ENCODE measurements at places on chromosomes 13 and 19. TPM values are rescaled to one million over a fixed set of nuclear protein-coding genes. Genes with fewer than 3 reads are reported as not detected.
A peak's percentile ranks its signal among the peaks of the same experiment; 100 is the strongest.

DNA sequence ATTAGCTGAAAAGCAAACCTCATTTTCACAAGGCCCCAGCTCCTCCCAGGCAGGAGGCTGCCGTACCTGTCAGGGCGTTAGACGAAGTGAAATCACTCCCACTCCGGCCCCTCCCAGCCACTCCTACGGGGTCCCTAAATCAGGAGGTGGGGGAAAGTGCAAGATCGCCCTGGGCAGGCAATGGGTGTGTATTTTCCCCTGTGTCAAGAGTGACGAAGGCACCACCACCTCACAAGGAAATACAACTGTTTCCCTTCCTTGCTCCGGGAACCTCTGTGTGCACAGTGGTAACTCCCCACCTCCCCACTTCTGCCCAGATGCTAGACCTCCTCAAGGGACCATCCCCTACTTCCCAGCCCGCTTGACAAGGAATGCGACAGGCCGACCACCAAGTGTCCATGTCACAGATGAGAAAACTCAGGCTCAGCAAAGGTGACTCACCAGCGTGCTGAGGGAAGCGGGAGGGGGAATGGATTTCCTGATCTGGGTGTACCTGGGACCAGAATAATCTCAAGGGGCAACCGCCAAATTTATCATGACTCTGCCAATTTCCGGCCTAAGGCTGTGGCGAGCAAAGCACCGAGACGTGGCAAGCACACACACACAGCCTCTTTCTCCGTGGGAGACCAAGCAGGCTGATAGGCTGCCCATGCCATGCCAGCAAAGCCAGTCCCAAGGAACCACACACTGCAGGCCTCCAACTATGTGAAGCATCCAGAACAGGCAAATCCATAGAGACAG, 7.3 kb downstream of the PPP6R1 start:
- DNase-seq = no peak

GRCh38 chr19:19381007-19381926, 24.2 kb upstream of the GATAD2A start:
- no peak for DNase-seq

DNA sequence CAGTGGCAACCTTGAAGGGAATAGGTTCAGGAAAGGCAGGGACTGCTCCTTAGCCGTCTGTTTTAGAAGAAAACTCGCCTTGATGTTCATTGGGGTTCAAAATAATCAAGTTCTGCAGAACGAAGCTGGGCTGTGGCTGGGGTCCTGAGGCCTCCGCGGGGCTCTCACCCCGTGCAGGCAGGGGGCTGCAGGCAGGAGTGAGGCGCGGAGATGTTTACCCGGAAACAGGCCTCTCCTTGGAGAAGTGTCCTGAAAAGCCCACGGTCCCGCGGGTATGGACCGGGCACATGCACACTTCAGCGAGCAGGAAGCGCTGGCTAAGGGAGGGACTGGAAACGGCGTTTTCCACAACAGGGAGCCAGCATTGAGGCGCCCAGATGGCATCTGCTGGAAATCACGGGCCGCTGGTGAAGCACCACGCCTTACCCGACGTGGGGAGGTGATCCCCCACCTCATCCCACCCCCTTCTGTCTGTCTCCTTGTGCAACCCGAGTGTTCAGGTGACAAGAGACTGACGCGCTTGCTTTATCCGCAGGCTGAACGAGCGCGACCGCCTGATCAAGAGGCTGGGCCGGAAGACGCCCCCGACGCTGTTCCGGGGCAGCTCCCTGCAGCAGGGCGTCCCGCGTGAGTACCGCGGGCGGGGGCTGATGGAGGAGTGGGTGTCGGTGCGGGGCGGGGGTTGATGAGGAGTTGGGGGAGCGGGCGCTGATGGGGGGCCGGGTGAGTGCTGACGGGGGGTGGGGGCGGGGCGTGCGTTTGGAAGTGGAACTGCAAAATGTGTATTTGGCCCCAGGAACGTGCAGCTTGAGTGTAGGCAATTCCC, 39.6 kb downstream of the SHISA2 start:
- peak; percentile 51 for DNase-seq

ETV2 gene
- polyA plus RNA-seq = 2.4 TPM

GRCh38 chr13:63643543-63643942, 2227.9 kb upstream of the PCDH20 start:
- DNase-seq = no peak

- DNase-seq = no peak
Observed at GRCh38 chr13:30845297-30846214, 60.5 kb upstream of the MEDAG start.

- DNase-seq = no peak
Observed at GRCh38 chr13:58680115-58680514, 1048.6 kb downstream of the PCDH17 start.

DNA sequence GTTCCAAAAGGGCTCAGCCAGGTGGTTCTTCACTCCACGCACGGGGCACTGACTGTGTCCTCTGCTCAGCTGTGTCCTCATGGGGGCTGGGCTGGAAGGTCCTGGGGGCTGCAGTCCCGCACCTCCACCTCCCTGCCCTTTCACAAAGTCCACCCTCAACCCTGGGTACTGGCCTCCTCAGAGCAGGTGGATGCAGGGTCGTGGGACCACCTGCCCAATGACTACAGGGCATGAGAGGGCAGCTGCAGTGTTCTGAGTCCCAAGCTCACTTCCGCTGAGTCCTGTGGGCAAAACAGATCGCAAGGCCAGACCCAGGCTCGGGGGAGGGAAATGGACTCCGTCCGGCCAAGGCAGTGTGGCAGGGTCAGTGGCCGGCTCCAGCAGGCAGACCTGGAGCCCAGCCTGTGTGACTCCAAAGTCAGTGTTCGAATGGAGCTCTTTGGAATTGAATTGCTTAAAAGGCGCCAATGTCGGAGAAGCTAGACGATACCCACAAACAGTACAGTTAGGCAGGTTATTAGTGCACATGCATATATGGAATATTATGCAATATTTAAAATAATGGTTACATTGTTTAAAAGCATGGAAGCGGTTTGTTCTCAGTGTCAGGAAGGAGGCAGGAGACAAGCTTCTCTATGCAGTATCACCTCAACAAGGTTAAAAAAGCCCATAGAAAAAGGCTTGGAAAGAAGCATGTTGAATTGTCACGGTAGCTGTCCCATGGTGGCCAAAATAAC, 54.8 kb downstream of the MCF2L start:
- DNase-seq = no peak

SEMA6B gene
- 2.5 TPM for polyA plus RNA-seq

DNA sequence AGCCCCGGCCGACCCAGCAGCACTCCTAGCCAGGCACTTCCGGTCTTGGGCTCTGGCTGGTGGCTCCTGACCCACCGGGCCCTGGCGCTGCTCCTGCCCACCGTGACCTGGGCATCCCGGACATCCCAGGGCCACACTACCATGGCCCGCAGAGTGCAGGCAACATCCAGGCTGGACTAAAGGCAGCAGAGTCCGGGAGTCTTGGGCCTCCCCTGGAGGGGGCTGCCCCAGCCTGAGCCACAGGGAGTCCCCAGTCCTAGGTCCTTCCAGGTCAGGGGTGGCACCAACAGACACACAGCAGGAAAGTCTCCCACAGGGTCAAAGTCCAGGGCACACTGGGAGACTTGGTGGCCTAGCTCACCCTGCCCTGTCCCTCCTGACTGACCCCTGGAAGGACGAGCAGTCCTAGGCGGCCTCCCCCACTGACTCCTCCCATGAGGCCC, 10.8 kb downstream of the LSM4 start:
- no peak for DNase-seq

GRCh38 chr19:709196-709964, 645 bp downstream of the PALM start:
- no peak for DNase-seq

DNA sequence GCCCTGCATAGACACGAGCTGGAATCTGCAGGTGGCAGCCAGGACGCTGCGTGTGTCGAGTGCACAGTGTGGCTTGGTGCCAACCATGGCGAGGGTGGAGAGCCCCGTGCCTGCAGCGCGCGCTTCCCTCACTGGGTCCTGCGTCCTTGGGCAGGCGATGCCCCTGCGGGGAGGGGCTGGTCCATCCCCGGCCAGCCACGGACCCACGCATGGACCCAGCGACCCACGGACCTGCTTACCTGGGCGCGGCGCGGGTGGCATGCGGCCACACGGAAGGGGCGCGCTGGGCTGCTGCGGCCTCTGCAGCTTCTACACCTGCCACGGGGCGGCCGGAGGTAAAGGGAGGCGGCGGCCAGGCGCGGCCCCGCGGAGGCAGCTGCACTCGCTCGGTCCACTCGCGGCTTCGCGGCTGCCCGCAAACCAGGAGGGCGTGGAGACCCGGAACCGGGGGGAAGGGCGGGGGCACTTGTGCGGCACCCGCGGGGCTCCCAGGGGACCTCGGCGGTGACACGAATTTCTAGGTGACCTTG, 569 bp upstream of the MCF2L start:
- no peak for DNase-seq

GRCh38 chr19:33301900-33302174, 497 bp downstream of the CEBPA start:
- DNase-seq = no peak

MCEMP1 gene
- polyA plus RNA-seq = 0.21 TPM

LHB gene
- not detected for polyA plus RNA-seq

DNA sequence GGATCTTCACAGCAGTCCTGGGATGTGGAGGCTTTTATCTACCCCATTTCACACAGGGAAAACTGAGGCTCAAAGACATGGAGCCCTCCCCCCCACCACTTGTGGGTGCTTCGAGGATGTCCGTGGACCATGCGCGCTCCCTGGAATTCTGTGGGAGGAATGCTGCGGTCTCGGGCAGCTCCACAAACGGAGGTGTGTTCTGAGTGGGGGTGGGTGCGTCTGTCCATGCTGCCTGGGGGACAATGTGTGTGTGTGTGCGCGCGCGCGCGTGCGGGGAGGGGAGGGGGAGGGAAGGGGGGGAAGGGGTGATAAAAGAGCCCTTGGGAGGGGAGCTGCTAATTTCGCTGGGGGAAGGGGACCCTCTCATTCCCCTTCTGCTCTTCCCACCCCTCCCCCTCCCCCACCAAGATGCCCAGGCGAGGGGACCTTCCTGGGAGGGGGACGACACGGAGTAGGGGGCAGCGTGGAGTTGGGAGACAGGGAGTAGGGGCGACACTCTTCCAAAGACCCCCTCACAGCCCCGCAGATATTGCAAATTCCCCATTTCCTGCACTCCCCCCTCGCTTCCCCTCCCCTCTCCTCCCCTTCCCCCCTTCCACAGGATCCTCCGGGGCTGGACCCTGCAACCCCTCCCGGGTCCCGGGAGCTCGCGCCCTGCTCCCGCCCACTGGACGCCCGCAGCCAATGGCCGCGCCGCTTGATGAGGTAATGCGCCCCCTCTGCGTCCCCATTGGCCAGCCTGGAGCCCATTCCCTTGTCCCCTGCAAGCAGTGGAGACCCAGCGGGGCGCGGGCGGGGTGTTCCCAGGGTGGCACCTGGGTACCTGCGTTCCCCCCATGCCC, 18.9 kb upstream of the ZNRF4 start:
- DNase-seq = peak; percentile 69

DNA sequence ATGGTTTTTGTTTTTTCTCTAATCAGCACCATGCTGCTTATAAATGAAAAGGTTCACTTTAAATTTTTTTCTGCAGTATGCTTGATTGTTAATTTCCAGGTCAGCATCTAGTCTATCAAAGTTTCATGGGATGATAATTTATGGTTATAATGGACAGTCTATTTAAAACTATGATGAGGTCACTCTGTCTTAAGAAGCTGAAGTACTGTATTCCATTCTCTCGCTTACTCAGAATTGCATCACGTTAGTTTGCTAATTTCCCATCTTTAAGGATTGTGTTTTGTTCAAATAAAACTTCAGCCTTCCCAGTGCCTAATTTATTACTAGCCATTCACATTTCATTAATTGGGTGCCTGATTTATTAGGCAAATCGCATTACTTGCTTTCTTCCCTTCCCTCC, 94.3 kb downstream of the GPC6 start:
- DNase-seq = no peak

CARS2 gene
- 74.7 TPM for polyA plus RNA-seq
